Vagina (tissue), 2 donors: ENCODE measurements at places on chromosomes 12 and 14.

DNA sequence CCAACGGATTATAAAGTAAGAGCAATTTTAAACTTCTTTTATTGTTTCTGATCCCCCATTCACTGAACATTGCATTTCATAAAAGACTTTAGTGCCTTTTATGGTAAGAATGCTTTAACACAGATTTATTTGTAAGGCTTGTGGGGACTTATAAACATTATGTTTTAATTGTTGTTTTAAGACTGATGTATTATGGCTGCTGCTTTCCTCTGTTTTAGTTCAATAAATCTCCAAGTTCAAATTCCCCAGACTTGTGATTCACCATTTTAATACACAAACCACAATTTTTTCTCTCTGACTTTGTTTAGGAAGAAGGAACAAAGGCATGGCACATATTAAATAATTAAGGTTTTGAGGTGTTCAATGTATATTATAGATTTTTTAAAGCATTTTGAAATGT, 753.3 kb downstream of the SLC6A15 start:
- no peak overlapping the region for H3K27ac ChIP-seq
- no peaks in the 10 kb centered on the region for H3K36me3 ChIP-seq
- H3K4me1 ChIP-seq: no peaks in the 10 kb centered on the region

- H3K4me1 ChIP-seq: peaks cover 11% of the 10 kb centered on the region
- H3K4me3 ChIP-seq: no peak overlapping the region
- H3K27me3 ChIP-seq: no peaks in the 10 kb centered on the region
- no peaks in the 10 kb centered on the region for H3K36me3 ChIP-seq
- no peak for DNase-seq
These were observed 183.6 kb upstream of the PRMT8 start for GRCh38 chr12:3307389-3307788.

- no peak overlapping the region for H3K27ac ChIP-seq
- H3K27me3 ChIP-seq: no peaks in the 10 kb centered on the region
- no peak for DNase-seq
- H3K4me3 ChIP-seq: no peak overlapping the region
- H3K4me1 ChIP-seq: peaks cover 13% of the 10 kb centered on the region
These were observed 54.7 kb downstream of the ATG14 start for GRCh38 chr14:55356913-55357312.

GRCh38 chr14:89458713-89459420, 41.8 kb upstream of the FOXN3 start:
- no peaks in the 10 kb centered on the region for H3K4me1 ChIP-seq
- H3K27ac ChIP-seq: no peak overlapping the region
- no peak for DNase-seq
- H3K27me3 ChIP-seq: no peaks in the 10 kb centered on the region
- H3K4me3 ChIP-seq: no peak overlapping the region

- no peak overlapping the region for H3K4me3 ChIP-seq
- H3K4me1 ChIP-seq: no peaks in the 10 kb centered on the region
- no peaks in the 10 kb centered on the region for H3K36me3 ChIP-seq
These were observed 239.0 kb downstream of the FBXL14 start for GRCh38 chr12:1355396-1355795.

- no peaks in the 10 kb centered on the region for H3K36me3 ChIP-seq
- H3K27ac ChIP-seq: peak overlapping the region; percentile 31
- DNase-seq: no peak
These were observed 35.9 kb downstream of the FLRT2 start for GRCh38 chr14:85565862-85566296.

DNA sequence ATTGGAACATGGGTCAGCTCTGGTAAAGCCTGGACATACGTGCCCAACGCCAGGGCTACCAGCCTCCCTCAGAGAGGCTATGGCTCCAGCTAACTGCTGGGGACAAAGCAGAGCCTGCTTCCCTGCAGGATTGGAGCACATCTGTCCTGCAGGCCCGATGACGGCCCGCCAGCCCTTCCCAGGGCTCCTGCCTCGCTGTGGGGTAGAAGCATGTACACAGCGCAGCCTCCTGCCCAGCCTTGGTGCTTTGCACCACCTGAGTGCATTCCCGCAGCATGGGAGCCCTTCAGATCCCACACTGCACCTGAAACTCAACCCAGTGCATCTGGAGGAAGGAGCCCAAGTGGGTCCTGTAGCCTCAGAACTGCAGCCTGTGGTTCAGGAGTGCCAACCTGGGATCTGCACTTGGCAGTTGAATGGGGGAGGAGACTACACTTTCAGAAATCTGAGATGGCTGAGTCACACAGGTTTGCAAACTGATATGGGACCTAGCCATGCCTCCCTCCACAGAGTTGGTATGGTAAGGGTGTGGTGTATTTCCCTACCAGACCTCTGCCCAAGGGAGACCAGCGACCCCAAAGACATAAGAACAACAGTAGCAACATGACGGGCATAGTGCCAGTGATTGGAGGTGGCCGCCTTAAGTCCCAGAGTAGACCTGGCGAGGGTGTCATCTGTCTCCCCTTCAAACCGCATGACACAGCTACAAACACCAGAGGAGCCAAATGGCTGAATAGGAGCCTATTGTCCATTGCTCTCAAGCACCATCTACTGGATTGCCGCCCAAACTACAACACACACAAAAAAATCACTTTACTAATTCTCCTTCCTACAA, 273.9 kb upstream of the MIS18BP1 start:
- no peak for DNase-seq
- H3K27ac ChIP-seq: no peak overlapping the region
- H3K36me3 ChIP-seq: no peaks in the 10 kb centered on the region
- no peaks in the 10 kb centered on the region for H3K4me1 ChIP-seq

DNA sequence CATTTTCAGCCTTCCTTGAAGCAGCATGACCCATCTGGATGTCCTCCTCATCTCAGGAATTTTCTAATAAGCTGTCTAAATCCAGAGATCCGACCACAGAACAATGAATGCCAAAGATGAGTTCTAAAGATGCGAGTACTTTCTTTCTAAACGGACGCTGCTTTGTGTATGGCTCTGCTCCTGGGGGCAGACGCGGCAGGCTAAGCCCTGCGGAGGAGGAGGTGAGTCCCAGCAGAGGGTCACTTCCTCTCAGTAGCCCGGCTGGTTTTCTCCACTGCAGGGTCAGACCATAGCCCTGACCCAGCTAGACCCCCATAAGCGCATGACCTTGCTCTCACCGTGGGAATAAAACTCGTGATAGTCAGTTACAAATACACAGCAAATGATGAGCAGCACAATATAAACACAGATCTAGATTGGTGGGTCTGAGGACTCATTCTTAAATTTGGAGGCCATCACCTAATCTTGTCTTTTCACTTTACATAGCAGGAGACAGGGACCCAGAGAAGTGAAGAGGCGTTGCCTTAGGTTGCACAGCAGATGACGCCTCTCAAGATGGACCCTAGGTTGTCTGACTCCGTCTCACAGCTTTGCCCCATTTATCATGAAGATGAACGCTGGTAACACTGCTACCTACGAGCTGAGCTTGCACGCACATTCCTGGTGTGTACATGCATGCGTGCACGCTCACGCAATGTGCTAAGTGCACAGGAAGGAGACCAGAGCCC, 16.6 kb downstream of the SSH1 start:
- H3K36me3 ChIP-seq: no peaks in the 10 kb centered on the region
- peaks cover 74% of the 10 kb centered on the region for H3K4me1 ChIP-seq
- no peak for DNase-seq
- H3K4me3 ChIP-seq: no peak overlapping the region
- H3K27me3 ChIP-seq: no peaks in the 10 kb centered on the region

DNA sequence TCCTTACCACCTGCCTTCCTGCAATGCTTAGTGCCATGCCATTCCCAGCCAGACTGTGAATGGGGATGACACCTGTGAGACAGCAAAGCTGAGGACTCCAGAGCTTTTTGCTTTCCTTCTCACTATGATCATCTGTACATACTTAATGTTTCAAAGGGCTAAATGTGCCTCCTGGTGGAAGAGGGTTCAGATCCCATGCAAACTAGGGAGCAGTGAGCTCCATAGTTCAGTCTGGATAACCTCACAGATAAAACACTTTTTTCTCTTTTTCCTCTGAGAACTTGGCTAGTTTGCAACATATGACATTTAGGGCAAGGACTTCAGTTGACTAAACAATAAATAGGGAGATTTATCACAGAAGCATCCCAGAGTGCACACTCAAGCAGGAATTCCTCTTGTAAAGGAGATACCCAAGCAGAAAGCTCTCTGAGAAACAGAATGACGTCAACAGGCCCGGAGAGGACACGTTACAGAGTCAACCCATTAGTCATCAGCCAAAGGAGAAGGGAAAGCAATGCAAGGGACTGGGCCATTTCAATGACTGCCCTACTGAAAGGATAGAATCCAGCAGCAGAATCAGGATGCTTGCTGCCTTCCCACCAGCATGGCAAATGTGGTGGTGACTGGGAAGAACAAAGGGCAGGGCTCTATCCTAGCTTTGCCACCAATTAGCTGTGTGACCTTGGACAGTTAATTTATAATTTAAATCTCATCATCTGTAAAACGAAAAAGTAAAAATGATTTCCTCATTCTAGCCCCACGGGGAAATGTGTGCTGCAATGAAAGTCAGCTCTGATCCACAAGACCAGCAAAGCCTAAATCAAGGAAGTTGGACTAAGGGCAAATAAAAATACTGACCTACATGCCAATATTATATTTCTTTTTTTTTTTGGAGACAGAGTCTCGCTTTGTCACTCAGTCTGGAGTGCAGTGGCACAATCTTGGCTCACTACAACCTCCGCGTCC, 80.8 kb upstream of the ACTN1 start:
- DNase-seq: no peak
- H3K4me1 ChIP-seq: no peaks in the 10 kb centered on the region
- H3K36me3 ChIP-seq: no peaks in the 10 kb centered on the region
- no peak overlapping the region for H3K4me3 ChIP-seq

- H3K36me3 ChIP-seq: peaks cover 23% of the 10 kb centered on the region
- peaks cover 87% of the 10 kb centered on the region for H3K4me1 ChIP-seq
- no peak overlapping the region for H3K4me3 ChIP-seq
- no peak for DNase-seq
These were observed 5.8 kb downstream of the HNRNPC start for GRCh38 chr14:21263284-21264024.

DNA sequence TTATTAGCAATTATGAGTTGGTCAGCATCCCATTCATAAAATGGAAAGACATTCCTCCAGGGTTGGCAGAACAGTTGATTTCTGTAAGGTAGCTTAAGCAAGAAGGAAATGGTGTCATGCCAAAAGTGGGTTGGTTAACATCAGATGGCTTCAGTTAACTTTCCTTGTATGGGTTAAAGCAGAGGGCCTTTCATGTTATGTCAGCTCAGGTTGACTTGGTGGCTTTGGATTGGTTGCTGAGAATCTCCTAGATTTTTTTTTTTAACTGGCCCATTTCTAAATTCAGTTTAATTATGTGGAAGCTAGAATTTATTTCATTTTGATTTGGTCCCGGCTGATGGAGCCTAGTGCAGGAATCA, 87.8 kb downstream of the BBS10 start:
- no peak for DNase-seq
- H3K4me1 ChIP-seq: peaks cover 10% of the 10 kb centered on the region
- peak overlapping the region; percentile 29 for H3K27ac ChIP-seq
- H3K36me3 ChIP-seq: no peaks in the 10 kb centered on the region

GRCh38 chr12:19030603-19031002, 98.9 kb upstream of the PLEKHA5 start:
- no peaks in the 10 kb centered on the region for H3K4me1 ChIP-seq
- no peaks in the 10 kb centered on the region for H3K27me3 ChIP-seq
- no peak for DNase-seq
- H3K36me3 ChIP-seq: no peaks in the 10 kb centered on the region
- no peak overlapping the region for H3K27ac ChIP-seq

DNA sequence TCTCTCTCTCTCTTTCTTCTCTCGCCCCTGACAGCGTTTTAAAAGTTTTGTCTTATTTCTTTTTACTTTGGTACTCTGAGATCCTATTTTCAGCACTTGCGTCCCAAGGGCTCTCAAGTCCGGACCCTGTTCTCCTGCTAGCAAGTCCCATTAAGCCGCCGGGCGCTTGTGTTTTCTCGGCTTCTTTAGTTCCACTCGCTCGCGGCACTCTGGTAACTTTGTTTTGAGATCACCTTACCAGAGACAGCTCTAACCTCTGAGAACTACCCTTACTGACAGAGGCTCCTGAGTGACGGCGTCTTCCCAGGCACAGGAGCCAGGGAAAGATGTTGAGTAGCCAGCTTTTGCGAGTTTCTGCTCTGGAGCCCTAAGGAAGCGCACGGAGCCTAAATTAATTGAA, 2.7 kb upstream of the MYF5 start:
- H3K4me3 ChIP-seq: no peak overlapping the region
- no peak for DNase-seq
- H3K36me3 ChIP-seq: no peaks in the 10 kb centered on the region
- H3K27me3 ChIP-seq: no peaks in the 10 kb centered on the region
- H3K27ac ChIP-seq: no peak overlapping the region
- no peaks in the 10 kb centered on the region for H3K4me1 ChIP-seq

- no peaks in the 10 kb centered on the region for H3K27me3 ChIP-seq
- peaks cover 31% of the 10 kb centered on the region for H3K4me1 ChIP-seq
- no peak overlapping the region for H3K27ac ChIP-seq
- H3K4me3 ChIP-seq: no peak overlapping the region
- H3K36me3 ChIP-seq: no peaks in the 10 kb centered on the region
- no peak for DNase-seq
These were observed 14.1 kb downstream of the AKT1 start for GRCh38 chr14:104781271-104782077.
